ENCODE measurements at places on chromosomes 13 and 19.

DNA sequence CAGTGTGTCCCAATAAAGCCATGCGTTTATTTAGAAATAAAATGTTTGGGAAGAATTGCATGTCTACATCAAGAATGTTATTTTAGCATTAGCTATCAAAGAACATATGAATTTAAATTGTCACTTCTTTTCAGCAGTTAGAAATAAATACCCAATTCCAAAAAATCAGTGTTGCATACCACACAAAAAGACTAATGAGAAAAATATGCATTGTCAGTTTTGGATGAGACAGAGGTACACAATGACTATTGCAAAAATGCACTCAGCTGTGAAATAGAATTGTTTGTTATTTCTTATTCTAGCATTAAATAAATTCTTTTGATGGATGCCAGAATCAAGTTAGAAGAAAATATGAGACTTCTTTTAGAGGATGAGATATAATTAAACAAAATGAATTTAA is 833.9 kb downstream of the SLITRK1 start:
- DNase-seq, result no peak

GRCh38 chr13:98797456-98797855 is 45.0 kb upstream of the SLC15A1 start:
- no peak for DNase-seq

- no peak for DNase-seq
Measured at GRCh38 chr13:90773681-90774080, 573.8 kb upstream of the MIR17HG start.

DNA sequence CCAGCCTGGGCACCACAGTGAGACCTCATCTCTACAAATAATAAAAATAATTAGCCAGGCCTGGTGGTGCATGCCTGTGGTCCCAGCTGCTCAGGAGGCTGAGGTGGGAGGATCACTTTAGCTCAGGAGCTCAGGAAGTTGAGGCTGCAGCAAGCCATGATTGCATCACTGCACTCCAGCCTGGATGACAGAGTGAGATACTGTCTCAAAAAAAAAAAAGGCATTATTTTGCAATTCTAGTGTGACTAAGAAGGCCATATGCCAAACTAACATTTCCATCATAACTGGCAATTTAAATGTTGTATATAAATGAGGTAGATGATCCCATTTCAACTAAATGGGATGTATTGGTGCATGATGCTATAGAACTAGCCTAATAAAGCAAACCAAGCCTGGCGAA is 632.8 kb upstream of the KLF12 start:
- DNase-seq, result no peak

- DNase-seq, result no peak
Measured at GRCh38 chr19:48500830-48501493, 10.7 kb downstream of the LMTK3 start.

GRCh38 chr13:74930402-74931165 is 551.4 kb downstream of the TBC1D4 start:
- no peak for DNase-seq

GRCh38 chr19:31511696-31512095 is 162.5 kb upstream of the TSHZ3 start:
- DNase-seq, result no peak

DNA sequence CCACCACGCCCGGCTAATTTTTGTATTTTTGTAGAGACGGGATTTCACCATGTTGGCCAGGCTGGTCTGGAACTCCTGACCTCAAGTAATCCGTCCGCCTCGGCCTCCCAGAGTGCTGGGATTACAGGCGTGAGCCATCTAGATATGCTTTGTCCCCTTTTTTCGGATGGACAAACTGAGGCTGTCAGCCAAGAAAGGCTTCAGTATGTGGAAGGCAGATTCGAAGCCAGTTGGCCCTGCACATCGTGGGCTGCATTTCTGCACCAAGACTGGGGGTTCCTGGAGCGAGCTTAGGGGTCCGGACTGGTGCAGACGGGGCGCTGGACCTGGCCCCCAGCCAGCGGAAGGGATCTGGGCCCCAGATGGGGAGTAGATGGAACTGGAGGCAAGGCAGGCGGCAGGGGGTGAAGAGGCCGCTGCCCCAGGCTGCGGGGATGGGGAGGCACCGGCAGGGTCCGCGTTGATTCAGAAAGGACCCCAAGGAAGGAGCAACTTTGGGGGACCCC is 9.7 kb upstream of the JUND start:
- DNase-seq, result no peak

- DNase-seq, result no peak
Measured at GRCh38 chr13:93045836-93046235, 180.8 kb upstream of the GPC6 start.

- no peak for DNase-seq
Measured at GRCh38 chr13:40221460-40222201, 444.8 kb downstream of the FOXO1 start.

- DNase-seq, result no peak
Measured at GRCh38 chr19:39497996-39498797, 550 bp upstream of the DLL3 start.

DNA sequence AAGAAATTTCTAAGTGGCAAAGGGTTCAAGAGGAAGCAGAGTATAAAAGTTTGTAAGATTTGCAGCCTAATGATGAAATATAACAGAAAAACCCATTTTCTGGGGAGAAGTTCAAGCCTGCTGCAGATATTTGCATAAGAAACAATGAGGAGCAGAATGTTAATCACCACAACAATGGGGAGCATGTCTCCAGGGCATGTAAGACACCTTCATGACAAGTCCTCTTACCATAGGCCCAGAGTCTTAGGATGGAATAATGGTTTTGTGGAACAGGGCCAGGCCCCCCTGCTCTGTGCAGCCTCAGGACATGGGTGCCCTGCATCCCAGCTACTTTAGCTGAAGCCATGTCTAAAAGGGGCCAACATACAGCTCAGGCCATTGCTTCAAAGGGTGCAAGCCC is 809.0 kb upstream of the SLITRK5 start:
- no peak for DNase-seq

GRCh38 chr19:38769635-38770211 is 3.6 kb downstream of the LGALS7 start:
- peak; percentile 90 for DNase-seq

DNA sequence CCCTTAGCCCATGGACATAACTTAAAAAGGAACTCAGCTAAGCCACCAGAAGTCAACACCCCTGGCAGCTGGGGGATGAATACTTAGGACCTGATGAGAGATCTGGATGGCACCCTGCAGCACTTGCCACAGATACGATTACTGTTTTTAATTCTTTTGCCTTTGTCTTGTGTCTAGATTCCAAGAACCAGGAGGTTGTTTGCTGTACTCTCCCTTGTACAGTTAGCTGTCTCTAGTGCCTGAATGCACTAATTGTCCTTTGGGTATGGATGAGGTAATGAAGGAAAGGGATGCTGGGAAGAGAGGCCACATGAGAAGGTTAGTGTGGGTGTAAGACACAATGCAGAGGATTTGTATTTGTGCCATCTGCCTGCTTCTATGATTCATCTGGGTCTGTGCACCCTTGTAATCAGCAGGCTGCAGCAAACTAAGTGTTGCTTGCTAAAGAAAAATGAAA is 385.8 kb downstream of the KCNRG start:
- DNase-seq, result no peak

- DNase-seq, result no peak
Measured at GRCh38 chr13:21077788-21078353, 16.5 kb upstream of the LATS2 start.
